ENCODE measurements at places on chromosomes 2 and 18. TPM values are rescaled to one million over a fixed set of nuclear protein-coding genes. Genes with fewer than 3 reads are reported as not detected.

- DNase-seq: peak; percentile 32
These were observed 110.0 kb downstream of the ZNF516 start for GRCh38 chr18:76384861-76385680.

- no peak for DNase-seq
These were observed 6.9 kb downstream of the AMER3 start for GRCh38 chr2:130762031-130762909.

- no peak for DNase-seq
These were observed 1337.2 kb upstream of the NRXN1 start for GRCh38 chr2:52369178-52369577.

DNA sequence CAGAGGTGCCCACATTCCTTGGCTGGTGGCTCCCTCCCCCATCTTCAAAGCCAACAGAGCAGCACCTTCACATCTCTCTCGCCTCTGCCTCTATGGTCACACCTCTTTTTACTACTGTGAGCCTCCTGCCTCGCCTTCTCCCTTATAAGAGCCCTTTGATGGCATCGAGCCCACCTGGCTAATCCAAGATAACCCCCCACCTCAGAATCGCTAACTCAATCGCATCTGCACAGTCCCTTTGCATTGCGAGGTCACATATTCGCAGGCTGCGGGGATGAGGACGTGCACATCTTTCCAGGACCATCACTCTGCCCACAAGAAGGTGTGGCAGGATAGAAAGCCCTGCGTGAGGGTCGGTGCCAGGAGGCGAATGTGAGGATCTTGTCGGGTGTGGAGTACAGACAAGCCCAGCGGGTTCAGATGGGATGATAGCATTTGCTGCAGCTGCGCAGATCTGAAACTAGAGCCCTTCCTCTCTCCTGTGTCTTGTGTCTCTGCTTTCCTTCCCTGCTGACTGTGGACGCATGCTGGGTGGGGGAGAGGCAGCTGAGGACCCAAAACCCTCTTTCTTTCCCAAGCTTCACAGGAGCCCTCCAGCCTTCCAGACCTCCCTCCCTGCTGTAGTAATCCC is 148.3 kb upstream of the HDAC4 start:
- DNase-seq: no peak

DNA sequence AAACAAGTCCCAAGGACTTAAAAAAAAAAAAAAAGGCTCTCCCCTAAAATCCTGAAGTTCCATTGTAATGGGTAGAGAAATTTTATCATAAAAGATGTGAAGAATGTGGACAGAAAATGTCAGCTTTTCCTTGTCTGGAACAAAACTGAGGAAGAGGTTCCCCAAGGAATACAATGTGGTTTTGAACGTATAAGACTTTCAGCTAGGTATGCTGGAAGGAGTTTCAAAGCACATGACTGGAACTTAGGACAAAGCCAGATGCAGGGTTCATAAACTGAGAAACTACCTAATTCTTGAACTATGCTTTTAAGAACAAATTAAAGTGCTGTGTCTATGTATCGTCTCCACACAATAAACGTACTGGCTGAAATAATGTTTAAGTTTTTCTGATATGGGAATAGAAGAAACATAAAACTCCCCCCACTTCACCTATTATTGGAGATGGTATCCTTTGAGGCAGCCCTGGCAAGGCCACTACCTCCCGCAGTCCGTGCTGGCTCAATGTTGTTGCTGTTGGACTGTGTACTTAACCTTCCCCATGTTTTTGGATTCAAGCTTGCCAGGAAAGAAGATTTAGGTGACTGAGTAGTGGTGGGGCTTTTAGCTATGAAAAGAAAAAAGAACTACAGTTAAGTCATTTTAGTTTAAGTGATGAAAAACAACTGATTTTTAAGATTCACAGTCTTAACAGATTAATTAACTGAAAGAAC is 84.2 kb upstream of the DNER start:
- peak; percentile 54 for DNase-seq

The ABHD3 gene
- total RNA-seq: 21.3 TPM

DNA sequence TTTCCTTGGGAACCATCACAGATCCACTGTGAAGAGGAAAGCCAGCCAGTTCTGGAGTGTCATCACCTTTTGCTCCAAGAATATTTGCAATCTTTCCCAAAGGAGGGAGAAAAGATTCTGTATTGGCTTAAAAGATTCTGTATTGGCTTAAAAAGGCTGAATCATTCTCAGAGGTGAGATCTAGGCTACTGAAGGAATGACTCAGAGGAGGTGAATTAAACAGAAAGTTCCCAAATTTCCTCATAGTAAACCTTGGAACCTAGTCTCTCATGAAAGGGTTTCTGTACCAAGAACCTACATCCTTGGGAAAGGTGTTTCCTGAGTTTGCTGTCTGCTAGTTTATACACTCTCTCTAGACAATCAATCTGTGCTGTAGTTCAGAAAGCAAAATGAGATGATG is 34.1 kb upstream of the GRB14 start:
- no peak for DNase-seq

DNA sequence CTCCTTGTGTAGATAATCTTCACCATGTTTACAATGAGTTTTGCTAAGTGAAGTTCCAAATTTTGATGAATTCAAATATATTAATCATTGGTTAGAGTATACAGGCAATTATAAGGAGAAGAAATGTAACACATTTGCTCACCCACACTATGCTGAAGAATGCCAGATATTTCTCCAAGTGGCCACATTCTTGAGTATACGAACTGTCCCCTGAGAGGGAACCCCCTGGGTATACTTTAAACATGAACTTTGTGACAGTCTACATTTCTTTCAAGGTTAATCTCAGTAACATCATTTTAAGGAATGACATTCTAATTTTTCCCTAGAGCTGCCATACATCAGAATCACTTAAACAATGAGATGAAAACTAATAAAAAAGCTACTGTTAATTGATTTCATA is 39.8 kb upstream of the CDKL4 start:
- no peak for DNase-seq

The REEP1 gene
- 0.50 TPM for total RNA-seq

DNA sequence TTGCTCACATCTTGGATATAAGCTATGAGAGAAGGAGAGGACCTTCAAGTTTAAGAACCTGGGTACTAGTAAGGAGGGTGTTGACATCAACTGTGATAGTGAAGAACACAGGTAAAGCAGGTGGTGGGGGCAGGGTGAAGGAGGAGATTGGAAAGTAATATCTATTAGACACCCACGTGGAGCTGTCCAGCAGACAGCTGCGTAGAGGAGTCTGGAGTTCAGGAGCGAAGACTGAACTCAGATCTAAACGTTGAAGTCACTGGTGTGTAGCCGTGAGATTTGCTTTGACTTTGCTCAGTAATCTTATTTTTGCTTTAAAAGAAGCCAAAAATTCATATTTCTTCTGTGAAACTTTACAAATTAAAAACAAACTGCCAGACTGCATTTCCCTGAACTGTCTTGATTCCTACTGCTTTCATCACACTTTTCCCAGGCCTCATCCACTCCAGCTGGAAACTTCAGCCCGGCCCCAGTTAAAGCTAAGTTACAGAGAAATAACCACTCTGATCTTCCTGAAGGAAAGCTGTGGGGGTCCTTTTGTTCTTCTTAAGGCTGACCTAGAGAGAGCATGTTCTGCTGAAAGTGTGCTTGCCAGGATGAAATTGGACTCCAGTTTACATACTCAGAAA is 533.3 kb downstream of the CNTNAP5 start:
- DNase-seq: no peak

GRCh38 chr2:36373149-36373926 is 17.8 kb downstream of the CRIM1 start:
- DNase-seq: no peak

DNA sequence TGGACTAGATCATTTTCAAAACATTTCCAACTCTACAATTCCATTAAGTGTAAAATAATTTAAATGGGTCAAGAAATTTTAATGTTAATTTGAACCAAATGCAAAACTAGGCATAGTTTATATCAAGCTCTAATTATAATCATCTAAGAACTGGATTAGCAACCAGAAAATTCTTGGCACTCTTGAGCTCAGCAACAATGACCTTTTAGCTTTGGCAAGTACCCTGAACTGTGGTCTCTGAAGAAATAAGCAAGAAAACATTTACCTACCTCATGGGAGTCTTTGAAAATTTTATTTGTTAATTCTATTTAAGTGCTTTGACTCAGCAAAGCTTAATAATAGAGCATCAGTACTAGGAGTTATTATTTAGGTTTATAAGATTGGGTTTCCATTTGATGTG is 313.2 kb downstream of the SATB2 start:
- no peak for DNase-seq

GRCh38 chr18:2978208-2978607 is 34.7 kb downstream of the LPIN2 start:
- no peak for DNase-seq

- no peak for DNase-seq
These were observed 627.6 kb downstream of the CCDC85A start for GRCh38 chr2:56811401-56811800.
